ENCODE measurements at places on chromosomes 6 and 20.

- no peak for DNase-seq
These were observed 79.0 kb downstream of the BCKDHB start for GRCh38 chr6:80185492-80185891.

GRCh38 chr6:142167071-142167470, 20.0 kb downstream of the VTA1 start:
- no peak for DNase-seq

- no peak for DNase-seq
These were observed 465.3 kb downstream of the CBLN4 start for GRCh38 chr20:55540013-55540412.

DNA sequence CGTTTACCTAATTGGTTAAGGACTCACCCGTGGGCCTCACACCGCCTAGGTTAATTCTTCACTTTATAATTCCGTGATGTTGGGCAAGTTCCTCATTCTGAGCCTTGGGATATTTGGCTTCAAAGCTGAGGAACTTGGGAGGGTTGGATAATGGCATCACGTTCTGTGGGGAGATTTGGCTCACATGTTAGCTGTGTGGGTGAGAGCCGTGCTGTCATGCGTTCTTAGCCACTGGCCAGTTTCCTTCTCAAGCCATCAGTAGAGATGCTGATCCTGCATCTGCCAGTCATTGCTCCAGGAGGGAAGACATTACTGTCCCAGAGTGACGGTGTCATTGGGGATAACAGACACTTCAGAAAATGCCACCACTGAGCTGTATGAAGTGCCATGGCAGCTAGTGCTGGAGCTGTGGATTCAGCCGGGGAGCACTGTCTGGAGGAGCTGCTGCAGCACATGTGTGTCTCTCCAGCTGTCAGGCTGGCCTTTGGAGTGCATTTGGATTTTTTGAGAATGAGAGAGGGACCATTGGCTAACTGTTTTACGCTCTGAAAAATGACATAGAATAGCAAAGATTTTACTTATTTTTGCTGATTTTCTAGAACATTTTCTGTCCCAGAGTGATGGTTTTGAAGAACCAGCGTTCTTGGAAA, 16.5 kb downstream of the IGF2R start:
- DNase-seq, result no peak

- DNase-seq, result no peak
These were observed 68.8 kb downstream of the CDS2 start for GRCh38 chr20:5195655-5196054.

DNA sequence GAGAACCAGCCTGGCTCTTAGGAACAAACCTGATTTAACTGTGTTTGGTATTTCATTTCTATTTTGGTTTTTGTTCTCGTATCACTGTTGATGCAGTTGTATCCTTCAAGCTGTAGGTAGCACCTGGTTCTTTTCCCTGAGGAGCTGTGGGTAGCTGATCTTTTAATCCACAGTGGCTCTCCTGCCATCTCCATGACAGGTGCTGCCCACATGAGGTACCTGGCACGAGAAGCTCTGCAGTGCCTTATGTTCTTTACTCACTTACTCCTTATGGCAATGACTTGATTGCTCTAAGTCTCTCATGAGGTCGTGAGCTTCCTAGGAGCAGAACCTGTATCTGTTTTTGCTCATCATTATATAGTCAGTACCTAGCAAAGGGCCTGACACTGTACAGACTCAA, 74.3 kb upstream of the EMILIN3 start:
- DNase-seq, result no peak

DNA sequence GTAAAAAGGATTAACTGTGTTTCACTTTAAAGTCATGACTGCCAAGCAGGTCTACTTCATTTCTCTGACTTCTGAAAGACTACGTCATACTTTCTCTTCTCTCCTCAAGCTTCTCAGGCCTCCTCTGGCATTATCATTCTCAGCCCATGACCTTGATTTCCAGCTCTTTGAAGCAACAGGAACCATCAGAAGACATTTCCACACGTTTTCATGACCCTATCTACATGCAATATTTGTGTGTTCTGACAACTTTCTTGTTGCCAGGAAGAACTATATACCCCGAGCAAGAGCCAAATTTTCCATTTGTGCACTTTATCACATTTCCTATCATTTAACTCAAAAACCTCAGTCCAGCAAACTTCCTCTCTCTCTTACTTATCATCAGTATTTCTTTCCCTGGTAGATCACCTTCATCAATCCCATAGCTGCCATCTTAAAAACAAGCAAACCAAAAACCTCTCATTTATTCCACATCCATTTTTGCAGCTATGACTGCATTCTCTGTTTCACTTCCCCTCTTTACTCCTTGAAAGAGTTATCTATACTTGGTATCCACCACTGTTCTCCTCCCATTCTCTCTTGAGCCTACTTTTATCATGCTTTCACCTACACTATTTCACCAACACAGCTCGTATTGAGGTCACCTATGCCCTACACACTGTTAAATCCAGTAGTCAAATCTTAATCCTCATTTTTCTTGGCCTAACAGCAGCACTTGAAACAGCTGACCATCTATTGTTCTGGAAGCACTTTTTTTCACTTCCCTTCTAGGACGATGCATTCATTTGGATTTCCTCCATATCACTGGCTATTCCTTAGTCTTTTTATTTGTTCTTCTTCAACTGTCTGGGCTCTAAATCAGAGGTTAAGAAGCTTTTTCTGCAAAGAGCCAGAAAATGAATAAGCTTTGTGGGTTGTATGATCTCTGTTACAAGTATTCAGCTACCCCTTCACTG, 47.1 kb downstream of the STX7 start:
- DNase-seq, result no peak

- no peak for DNase-seq
These were observed 14.3 kb downstream of the RIMS1 start for GRCh38 chr6:71900642-71901041.

GRCh38 chr6:117616391-117617209, 14.3 kb upstream of the GOPC start:
- DNase-seq, result no peak

- no peak for DNase-seq
These were observed 14.0 kb downstream of the GNAS-AS1 start for GRCh38 chr20:58836616-58837204.

GRCh38 chr6:21886542-21887151, 293.1 kb downstream of the SOX4 start:
- no peak for DNase-seq

- no peak for DNase-seq
These were observed 127.9 kb downstream of the FARS2 start for GRCh38 chr6:5389086-5389745.

DNA sequence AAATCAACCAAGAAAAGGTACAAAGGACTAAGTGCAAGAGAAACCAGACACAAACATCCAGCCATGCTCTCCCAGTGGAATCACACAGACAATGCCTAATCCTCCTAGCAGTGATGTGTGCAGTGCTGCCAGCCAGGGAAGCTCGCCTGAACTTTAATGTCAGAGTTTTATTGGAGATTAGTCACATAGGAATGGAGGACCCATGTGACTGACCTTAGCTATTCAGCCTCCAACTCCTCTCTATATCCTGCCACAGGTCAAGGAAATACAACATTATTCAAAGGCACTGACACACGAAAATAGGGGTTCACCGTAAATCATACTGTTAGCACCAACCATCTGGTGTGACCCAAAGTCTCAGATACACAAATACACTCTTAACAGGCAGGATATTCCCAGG, 684.6 kb downstream of the DOK5 start:
- no peak for DNase-seq

GRCh38 chr6:157203312-157203744, 120.0 kb downstream of the TMEM242 start:
- no peak for DNase-seq

DNA sequence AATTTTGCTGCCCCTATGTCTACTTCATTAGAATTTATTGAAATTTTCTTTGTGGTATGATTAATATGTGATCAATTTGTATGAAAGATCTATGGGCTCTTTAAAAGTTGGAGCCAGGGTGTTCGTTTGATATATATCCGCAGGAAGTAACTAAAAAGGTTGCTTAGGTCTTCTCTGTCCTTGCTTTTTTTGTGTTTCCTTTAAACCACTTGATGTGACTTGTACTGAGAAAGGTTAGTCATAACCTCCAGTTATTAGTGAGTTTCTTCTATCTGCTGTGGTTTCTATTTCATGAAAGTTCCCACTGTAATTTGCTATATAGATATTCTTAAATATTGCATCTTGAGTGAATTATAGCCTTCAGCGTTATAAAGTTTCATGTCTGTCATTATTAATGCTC, 585.3 kb upstream of the ARID1B start:
- DNase-seq, result no peak
